Astrocyte of the cerebellum (primary cell): ENCODE measurements at places on chromosomes 13 and 19.

GRCh38 chr13:110916301-110917142 lies 1.7 kb upstream of the ANKRD10 start:
- peak; percentile 76 for DNase-seq

DNA sequence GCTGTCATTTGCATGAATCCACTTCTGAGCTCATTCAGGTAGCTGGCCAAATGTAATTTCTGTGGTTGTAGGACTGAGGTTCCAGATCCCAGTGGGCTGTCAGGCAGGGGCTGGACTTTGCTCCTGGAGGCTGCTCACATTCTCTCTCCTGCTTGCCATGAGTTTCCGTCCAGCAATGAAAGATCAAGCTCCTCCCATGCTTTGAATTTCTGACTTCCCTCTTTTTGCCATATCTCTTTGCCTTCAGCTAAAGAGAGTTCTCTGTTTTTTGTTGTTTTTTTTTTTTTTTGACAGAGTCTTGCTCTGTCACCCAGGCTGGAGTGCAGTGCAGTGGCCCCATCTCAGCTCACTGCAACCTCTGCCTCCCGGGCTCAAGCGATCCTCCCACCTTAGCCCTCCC lies 76.9 kb downstream of the ING1 start:
- DNase-seq = no peak

GRCh38 chr19:4139614-4140236 lies 13.7 kb upstream of the CREB3L3 start:
- DNase-seq = no peak

- no peak for DNase-seq
These were observed 66.5 kb downstream of the COL4A2 start for GRCh38 chr13:110373617-110374016.

DNA sequence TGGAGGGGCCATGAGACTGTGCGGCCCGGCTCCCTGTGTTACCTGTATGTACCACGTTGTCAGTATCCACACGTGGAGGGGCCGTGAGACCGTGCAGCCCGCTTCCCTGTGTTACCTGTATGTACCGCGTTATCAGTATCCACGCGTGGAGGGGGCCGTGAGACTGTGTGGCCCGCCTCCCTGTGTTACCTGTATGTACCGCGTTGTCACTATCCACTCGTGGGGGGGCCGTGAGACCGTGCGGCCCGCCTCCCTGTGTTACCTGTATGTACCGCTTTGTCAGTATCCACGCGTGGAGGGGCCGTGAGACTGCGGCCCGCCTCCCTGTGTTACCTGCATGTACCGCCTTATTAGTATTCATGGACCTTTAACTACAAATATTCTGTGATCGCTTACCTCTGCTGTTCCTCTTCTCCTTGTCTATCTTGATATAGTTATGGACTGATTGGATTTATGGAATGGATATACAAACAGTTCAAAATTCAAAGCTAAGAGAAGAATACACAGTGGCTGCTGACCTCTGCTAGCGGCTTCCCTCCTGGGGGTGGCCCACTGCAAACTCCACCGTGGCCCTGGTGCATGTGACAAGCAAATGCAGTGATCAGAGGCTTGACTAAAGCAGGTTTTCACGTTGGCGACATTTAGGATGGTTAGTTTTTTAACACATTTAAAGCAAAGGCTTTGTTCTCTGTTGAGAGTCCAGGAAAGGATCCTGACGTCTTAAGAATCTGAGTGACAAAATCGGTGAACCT lies 38.7 kb downstream of the ATP11A start:
- no peak for DNase-seq

DNA sequence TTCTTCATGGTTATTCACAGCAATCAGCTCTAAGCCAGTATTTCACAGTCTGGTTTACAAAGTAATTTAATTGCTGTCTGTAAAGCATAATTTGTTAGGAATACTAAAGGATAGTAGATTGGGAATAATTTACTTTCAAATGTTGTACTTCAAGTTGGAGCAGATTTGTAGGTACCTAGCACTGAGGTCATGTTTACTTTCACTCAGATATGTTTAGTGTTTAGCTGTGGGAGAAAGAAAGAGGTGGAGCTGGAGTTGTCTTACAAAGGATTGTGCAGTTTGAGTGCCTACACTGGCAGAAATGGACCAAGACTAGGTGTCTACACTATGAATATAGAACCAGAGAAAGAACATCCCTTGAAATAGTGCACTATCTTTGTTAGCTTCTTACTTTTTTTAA lies 464.6 kb downstream of the PCDH9 start:
- DNase-seq = no peak

GRCh38 chr13:93201992-93202558 lies 24.5 kb upstream of the GPC6 start:
- no peak for DNase-seq

DNA sequence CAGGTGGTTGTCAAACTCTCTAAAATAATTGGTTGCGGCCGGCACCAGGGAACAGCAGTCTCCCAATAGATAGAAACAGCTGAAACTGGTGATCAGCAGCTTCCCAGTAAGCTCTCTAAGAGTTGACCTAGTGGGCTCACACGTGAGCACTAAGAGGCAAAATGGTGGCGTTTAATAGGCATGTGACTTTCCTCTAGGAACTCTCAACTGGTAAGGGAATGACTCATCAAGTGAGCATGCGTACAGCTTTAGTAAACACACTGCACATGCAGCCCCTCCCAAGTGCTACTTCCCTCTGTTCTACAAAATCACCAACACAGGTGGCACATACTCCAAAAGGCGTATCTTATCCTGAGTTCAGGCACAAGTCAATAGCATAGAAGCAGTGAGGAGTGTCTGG lies 41.7 kb downstream of the TNFSF11 start:
- no peak for DNase-seq

DNA sequence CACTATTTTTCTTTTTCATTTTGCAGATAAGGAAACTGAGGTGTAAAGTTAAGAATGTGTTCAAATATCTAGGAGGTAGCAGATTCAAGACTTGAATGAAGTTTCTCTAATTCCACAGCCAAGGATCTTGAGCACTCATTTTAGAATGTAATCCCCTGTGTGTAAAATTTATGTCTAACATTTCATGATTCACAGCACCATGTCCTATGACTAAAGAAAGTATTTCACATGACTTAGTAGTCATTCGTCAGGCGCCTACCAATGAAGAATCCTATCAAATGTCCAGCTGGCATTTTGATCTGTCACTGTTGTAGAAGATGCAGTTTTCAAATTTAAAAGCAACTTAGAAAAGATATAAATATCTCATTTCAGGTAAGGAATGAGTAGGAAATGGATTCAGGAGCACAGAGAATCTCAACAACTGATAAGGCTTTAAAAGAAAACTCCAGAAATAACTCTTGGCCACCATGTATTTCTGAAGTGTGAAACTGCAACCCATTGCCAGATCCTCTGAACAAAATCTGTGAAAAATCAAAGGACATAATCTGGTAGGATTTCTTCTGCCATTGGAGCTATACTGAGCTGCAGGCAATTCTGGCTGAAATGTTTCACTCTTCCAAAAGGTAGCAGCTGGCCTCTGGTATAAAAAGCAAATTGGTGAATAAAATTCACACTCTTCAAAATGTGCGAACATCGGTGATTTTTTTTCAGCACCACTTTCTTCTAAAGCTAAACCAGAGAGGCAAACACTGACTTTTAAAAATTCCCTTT lies 92.2 kb downstream of the DCLK1 start:
- DNase-seq = no peak

- DNase-seq = no peak
These were observed 499.9 kb upstream of the SLITRK6 start for GRCh38 chr13:86299128-86299527.

- no peak for DNase-seq
These were observed 101.8 kb downstream of the FAM216B start for GRCh38 chr13:42883142-42883541.

GRCh38 chr19:40763963-40764362 lies 11.4 kb upstream of the MIA start:
- DNase-seq = no peak

DNA sequence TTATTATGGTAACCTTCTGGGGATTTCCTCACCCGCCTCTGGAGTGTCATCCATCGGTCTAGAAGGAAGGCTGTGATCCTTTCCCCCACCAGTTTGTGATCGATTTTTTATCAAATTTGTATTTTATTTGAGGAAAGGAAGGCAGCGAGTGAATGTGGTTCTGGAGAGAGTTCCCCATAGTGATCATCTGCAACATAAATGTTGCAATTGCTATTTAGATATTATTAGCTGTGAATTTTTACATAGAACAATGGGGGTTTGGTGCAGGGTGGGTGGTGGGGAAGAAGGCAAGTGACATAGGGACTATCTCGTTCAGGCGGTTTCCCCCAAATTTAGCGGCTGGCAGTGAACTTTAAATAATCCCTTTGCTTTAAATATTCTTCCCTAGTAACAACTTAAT lies 1.2 kb downstream of the CDK8 start:
- DNase-seq = no peak

- no peak for DNase-seq
These were observed 48.3 kb downstream of the KDM4B start for GRCh38 chr19:5017235-5017634.

- DNase-seq = no peak
These were observed 428.6 kb downstream of the RFC3 start for GRCh38 chr13:34246511-34246910.

- DNase-seq = peak; percentile 28
These were observed 324.6 kb downstream of the KLF12 start for GRCh38 chr13:73809561-73809960.

GRCh38 chr19:46887240-46887782 lies 26.5 kb downstream of the ARHGAP35 start:
- no peak for DNase-seq

DNA sequence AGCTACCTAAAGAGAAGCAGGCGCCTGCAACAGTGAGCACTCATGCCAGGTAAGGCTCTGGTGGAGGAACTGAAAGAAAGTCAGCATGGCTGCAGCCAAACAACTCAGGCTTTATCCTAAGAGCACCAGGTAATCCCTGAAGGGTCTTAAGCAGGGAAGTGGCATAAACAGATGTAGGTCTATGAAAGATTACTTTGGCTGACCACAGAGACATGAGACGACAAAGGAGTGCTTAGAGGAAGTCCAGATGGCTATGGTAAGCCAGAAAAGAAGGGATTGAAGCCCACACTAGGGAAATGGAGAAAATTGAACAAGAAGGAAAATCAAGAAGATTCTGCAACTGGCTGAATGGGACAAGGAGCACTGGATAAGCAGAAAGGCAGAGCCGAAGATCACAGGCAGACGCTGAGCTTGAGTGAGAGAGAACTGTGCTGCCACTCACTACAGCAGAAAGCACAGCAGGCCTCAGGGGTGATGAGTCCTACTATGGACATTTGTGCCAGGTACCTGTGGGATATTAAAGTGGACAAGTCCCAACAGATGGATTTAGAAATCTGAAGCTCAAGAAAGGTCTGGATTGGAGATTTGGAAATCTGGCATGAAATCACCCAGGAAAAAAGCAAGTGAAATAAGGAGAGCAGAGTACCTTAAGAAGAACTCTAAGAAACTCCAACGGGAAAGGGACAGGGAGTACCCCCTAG lies 4.2 kb downstream of the RCBTB1 start:
- no peak for DNase-seq

DNA sequence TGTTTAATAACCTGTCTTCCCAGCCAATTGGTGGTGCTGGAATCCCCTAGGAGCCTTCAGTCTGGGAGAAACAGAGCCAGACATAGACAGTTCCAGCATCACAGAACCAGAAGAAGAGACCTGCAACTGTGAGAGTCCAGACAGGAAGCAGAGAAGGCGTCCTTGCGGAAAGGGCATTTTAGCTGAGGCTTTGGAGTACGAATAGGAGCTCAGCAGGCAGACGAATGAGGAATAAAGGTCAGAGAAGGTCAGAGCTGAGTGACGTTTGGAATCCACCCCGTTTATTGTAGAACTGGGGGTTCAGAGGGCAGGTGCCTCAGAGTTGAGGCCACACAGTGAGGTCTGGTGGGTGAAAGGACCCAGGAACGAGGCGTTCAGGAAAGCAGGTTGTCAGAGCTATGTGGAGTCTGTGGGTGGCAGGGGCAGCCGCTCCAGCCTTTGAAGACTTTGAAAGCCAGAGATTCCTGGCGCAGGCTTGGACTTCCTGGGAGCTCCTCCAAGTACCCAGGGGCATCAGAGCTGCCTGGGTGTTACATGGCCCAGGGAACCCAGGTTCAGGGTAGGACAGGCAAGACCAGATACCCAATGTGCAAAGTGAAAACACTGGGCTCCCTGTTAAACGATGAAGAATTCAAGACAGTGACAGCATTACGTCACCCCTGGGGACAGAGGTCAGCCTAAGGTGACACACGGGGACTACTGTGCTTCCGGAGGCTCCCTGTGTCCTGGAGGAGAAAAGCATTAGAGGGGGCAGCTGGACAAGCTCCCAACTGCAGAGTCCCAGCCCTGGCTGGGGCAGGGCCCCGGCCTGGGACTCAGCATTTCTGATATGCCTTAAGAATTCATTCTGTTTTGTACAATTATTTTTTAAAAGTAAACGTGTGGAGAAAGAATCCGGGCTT lies 5.5 kb downstream of the ARRDC2 start:
- no peak for DNase-seq

GRCh38 chr19:40630571-40631160 lies 29.5 kb downstream of the LTBP4 start:
- DNase-seq = no peak

- no peak for DNase-seq
These were observed 4.9 kb upstream of the PALM start for GRCh38 chr19:703651-704446.

DNA sequence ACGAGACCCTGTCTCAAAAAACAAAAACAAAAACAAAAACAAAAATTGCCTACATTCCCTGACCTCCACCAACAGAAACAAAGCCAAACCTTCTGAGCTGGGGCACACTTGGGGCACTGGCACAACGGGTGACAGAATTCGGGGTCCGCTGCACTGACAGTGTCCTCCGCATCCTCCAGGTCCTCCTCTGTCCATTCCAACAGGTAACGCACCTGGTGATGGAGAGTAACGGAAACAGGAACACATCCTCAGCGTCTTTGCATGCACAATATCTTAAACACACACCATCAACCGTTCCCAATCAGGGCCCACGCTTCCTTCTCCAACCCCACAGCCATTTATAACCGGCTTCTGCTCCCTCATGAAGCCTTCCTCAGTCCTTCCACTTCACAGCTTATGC lies 34.6 kb downstream of the PDCD5 start:
- no peak for DNase-seq

GRCh38 chr19:13797870-13798269 lies 2.6 kb downstream of the ZSWIM4 start:
- DNase-seq = peak; percentile 86

DNA sequence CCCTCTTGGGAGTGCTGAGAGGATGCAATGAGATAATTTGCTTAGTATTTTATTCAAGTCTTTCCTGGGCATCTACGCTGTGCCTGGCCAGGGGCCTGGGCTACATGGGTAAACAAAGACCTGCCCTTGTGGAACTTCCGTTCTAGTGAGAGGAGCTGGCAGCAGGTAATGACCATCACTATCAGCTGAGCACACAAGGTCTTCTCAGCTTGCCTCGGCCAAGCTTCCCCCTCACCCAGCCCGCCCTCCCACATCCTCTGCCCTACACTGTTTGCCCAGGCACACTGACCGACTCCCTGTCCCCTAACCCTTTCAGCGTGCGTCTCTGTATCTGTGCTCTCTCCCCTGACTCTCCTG lies 8.6 kb upstream of the FKRP start:
- no peak for DNase-seq

- no peak for DNase-seq
These were observed 13.9 kb upstream of the FBXL3 start for GRCh38 chr13:77040835-77041234.
